ENCODE measurements at places on chromosomes 7 and 10. TPM values are rescaled to one million over a fixed set of nuclear protein-coding genes. Genes with fewer than 3 reads are reported as not detected.

GNA12 gene
- 18.6 TPM for total RNA-seq

NRG3 gene
- total RNA-seq = not detected

PON3 gene
- total RNA-seq = not detected

FKBP14 gene
- total RNA-seq = 6.4 TPM

GPR158 gene
- not detected for total RNA-seq

CLDN3 gene
- not detected for total RNA-seq

PLEKHS1 gene
- not detected for total RNA-seq

GRCh38 chr10:128865436-128866195 is 601.4 kb upstream of the MGMT start:
- no peaks in the 10 kb centered on the region for H3K36me3 ChIP-seq
- H3K4me1 ChIP-seq = no peaks in the 10 kb centered on the region
- no peak overlapping the region for H3K4me3 ChIP-seq
- DNase-seq = no peak
- H3K27ac ChIP-seq = no peak overlapping the region

GRCh38 chr7:119256446-119257131 is 1016.4 kb upstream of the KCND2 start:
- no peaks in the 10 kb centered on the region for H3K36me3 ChIP-seq
- H3K4me1 ChIP-seq = no peaks in the 10 kb centered on the region
- H3K4me3 ChIP-seq = no peak overlapping the region
- DNase-seq = no peak
- no peaks in the 10 kb centered on the region for H3K27me3 ChIP-seq

DNA sequence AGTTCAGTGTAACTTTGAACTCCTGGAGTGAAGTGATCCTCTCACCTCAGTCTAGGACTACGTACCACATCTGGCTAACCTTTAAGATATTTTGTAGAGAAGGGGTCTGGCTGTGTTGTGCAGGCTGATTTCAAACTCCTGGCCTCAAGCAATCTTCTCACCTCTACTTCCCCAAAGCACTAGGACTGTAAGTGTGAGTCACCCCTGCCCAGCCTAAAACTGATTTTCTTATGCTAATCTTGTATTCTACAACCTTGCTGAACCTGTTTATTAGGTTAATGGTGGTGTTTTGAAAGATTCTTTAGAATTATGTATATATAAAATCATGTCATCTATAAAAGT is 58.0 kb downstream of the LCOR start:
- DNase-seq = no peak
- peaks cover 51% of the 10 kb centered on the region for H3K36me3 ChIP-seq
- H3K27me3 ChIP-seq = no peaks in the 10 kb centered on the region
- H3K4me1 ChIP-seq = peaks cover 23% of the 10 kb centered on the region
- H3K27ac ChIP-seq = no peak overlapping the region

- no peak for DNase-seq
- H3K36me3 ChIP-seq = no peaks in the 10 kb centered on the region
- peaks cover 10% of the 10 kb centered on the region for H3K4me1 ChIP-seq
- no peaks in the 10 kb centered on the region for H3K27me3 ChIP-seq
- no peak overlapping the region for H3K4me3 ChIP-seq
- H3K27ac ChIP-seq = no peak overlapping the region
Measured at GRCh38 chr7:117114272-117114671, 161.0 kb downstream of the ST7 start.

GRCh38 chr7:96901822-96902445 is 103.4 kb upstream of the DLX6 start:
- DNase-seq = no peak
- H3K4me1 ChIP-seq = no peaks in the 10 kb centered on the region
- no peak overlapping the region for H3K4me3 ChIP-seq
- H3K36me3 ChIP-seq = no peaks in the 10 kb centered on the region
- peaks cover 6% of the 10 kb centered on the region for H3K27me3 ChIP-seq

DNA sequence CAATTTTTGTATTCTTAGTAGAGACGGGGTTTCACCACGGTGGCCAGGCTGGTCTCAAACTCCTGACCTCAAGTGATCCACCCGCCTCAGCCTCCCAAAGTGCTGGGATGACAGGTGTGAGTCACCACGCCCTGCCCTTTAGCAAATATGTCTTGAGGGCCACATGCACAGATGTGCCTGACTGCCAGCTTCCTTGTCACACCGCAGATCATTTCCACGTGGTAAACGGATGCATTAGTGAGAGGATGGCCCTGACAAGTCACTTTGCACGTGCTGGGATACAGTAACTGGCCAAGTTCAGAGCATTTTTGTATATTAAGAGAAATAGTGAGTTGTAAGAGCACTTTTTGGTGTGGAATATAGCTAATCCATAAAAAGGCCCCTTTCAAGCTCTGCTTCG is 44.3 kb upstream of the FAM180A start:
- no peaks in the 10 kb centered on the region for H3K36me3 ChIP-seq
- DNase-seq = no peak
- no peak overlapping the region for H3K4me3 ChIP-seq
- peaks cover 19% of the 10 kb centered on the region for H3K27me3 ChIP-seq
- H3K4me1 ChIP-seq = no peaks in the 10 kb centered on the region

- H3K4me1 ChIP-seq = no peaks in the 10 kb centered on the region
- no peak for DNase-seq
- H3K36me3 ChIP-seq = no peaks in the 10 kb centered on the region
- H3K27me3 ChIP-seq = peaks cover 32% of the 10 kb centered on the region
- H3K4me3 ChIP-seq = no peak overlapping the region
- no peak overlapping the region for H3K27ac ChIP-seq
Measured at GRCh38 chr7:151902311-151902710, 25.4 kb upstream of the PRKAG2 start.

GRCh38 chr7:20403331-20403730 is 72.6 kb downstream of the ITGB8 start:
- H3K27me3 ChIP-seq = no peaks in the 10 kb centered on the region
- H3K4me1 ChIP-seq = no peaks in the 10 kb centered on the region
- no peak for DNase-seq
- H3K27ac ChIP-seq = no peak overlapping the region

DNA sequence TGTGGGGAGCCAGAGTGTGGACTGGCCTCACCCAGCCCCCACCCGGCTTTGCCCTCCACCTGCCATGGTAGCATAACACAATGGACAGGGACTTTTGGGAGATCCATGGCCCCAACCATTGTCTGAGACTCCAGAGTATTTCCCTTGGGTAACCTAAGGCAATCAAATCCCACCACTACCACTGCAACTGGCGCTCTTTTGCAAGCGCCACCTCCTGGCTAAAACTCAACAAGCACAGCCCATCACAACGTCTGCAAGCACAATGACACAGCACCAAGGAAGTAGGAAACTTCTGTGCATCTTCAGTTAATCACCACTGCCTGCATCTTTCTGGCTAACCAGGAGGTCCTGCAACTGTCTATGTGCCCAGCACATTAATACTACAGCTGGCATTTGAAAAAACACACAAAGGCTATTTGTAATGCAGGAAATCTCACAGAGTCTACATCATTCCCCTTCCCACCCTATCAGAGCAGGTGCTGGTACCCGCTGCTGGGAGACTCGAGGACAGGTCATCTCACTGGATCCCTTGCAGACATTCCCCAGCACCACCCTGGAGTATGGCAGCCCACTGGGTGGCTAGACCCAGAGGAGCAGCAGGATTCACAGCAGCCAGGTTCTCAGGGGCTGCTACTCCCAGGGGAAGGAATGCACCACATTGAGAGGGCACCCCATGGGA is 27.7 kb downstream of the ANKRD26 start:
- H3K4me1 ChIP-seq = peaks cover 6% of the 10 kb centered on the region
- peaks cover 62% of the 10 kb centered on the region for H3K36me3 ChIP-seq
- no peak overlapping the region for H3K4me3 ChIP-seq
- H3K27ac ChIP-seq = no peak overlapping the region
- H3K27me3 ChIP-seq = no peaks in the 10 kb centered on the region

DNA sequence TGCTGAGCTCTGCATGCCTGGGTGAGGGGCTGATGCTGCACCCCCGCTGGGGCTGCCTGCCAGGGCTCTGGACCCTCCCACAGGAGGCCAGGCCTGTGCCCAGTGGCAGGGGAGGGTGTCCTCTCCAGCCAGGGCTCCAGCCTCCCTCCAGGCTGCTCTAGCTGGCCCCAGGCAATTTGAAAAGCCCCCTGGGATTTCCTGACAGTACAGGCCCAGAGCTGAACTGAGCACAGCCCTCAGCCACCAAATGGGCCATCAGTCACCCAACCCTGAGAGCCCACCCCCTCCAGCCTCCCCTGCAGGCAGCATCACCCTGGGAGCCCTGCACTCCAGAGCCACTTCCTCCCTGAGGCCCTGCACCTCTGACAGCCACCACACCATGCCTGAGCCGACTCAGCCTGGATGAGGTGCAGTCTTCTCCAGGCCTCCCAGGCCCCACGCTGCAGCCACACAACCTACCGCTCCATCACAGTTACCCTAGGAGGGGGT is 101.8 kb upstream of the RET start:
- H3K27ac ChIP-seq = no peak overlapping the region
- no peak for DNase-seq
- no peaks in the 10 kb centered on the region for H3K27me3 ChIP-seq
- H3K36me3 ChIP-seq = no peaks in the 10 kb centered on the region

DNA sequence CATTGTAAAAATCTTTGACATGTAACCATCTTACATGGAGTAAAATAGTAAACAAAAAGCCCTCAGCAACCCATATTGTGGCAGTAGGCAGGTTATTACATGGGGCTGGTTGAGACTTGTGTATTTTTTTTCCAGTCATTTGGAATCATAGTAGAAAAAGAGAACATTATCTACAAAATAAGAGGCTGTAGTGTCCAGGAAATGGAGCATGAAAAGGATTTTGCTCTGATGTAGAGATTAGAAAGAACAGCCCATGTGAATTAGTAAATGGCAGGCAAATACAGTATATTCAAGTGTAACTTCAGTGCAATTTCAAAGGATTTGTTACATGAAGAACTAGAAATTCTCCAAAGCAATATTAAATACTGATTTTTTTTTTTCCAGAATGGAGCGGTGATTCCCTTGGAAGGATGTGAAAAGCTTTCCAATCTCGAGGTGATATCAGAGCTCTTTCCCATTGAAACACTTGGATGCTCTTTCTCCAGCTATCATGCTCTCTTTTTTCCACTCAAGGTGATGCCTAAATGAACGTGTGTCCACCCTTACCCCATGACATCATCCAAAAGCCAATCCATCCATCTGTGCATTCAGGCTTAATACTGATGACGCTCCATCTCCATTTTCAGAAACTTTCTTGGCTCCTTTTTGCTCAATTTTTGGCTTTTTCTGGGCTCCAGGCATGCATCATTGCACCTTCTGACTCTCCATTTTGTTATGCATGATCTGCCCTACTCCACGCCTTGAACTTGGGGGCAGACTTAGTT is 1034.7 kb downstream of the TYW1 start:
- H3K4me1 ChIP-seq = no peaks in the 10 kb centered on the region
- no peak overlapping the region for H3K27ac ChIP-seq
- H3K36me3 ChIP-seq = no peaks in the 10 kb centered on the region
- no peak overlapping the region for H3K4me3 ChIP-seq
- DNase-seq = no peak

DNA sequence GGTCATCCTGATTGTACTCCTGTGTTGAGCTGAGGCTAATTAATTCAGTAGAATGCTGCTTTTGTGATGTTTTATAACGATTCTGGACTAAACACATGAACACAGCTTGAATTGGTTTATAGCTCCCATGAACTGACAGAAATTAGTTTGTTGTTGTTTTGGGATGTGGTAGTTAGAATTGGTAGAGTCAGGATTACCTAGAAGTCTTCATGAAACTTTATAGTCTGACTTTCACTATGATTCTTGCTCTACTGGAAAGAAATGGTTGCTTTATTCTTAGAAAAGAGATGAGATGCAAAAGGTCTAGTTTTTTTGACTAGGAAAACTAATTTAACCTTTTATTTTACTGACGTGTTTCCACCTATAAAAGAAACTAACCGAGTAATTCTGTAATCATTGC is 23.4 kb upstream of the TRUB1 start:
- H3K4me3 ChIP-seq = peak overlapping the region; percentile 38
- peaks cover 6% of the 10 kb centered on the region for H3K36me3 ChIP-seq
- no peaks in the 10 kb centered on the region for H3K27me3 ChIP-seq
- peaks cover 56% of the 10 kb centered on the region for H3K4me1 ChIP-seq
- DNase-seq = no peak

DNA sequence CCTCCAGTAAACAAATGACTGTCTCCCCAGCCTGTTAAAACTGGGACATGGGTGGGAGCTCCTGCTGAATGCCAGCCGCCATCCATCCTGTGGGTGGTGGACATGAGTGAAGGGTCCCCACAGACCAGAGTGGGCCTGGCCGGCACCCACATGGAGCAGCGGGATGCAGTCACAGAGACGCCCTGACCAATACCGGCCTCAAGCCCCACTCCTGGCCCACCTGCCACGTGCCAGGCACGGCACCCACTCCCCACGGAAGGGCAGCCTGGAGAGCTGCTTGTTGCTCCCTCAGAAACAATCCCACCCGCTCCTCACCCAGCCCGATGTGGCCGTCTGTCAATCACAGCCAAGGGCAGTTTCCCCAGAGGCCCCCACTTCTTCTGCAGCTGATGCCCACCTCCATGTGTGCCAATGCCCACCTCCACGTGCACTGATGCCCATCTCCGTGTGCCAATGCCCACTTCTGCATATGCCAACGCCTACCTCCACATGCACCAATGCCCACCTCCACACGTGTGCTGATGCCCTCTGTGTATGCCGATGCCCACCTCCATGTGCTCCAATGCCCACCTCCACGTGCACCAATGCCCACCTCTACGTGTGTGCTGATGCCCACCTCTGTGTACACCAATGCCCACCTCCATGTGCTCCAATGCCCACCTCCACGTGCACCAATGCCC is 42.8 kb upstream of the DNAAF5 start:
- H3K27me3 ChIP-seq = no peaks in the 10 kb centered on the region
- H3K27ac ChIP-seq = no peak overlapping the region
- DNase-seq = no peak
- peaks cover 59% of the 10 kb centered on the region for H3K36me3 ChIP-seq

GRCh38 chr7:158573310-158573709 is 14.3 kb downstream of the PTPRN2 start:
- peaks cover 19% of the 10 kb centered on the region for H3K27me3 ChIP-seq
- no peaks in the 10 kb centered on the region for H3K36me3 ChIP-seq
- H3K4me1 ChIP-seq = no peaks in the 10 kb centered on the region
- no peak overlapping the region for H3K4me3 ChIP-seq
- DNase-seq = no peak

DNA sequence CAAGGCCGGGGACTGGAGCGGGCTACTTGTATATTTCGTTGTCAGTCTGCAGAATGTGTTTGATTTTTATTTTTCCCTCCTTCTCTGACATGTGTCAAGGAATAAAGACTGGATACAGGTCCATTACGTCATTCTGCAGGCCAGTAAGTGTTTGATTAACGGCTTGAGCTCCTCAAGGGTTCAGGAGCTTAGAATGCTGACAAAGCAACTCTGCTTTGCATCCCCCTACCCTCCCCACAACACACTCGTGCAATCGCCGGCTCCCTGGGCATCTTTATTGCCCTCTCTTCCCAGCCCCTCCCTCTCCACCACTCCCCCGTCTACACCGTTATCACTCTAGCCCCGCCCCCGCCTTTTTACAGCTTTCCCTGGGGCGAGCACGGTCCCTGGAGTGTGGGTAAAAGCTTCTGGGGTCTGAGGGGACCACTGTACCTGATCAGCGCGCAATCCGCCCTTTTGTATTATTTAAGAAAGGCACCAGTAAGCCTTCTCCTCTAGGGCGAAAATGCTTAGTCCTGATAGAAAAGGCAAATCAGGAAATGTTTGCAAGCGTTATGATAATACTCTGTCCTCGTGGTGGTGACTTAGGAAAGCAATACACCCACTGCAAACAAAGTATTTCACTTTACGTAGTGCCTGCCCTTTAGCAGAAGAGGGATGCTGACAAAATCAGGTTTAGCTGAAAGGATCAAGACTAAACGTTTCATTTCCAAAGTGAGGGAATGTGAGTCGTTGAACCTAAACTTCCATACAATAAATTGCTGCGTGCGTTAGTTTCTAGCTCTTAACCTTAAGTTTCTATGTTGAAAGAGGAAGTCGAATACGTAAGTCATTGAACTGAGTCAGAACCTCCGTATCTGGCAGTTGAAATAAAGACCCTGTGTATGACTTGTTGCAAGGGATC is 1.4 kb upstream of the CREB5 start:
- H3K4me3 ChIP-seq = no peak overlapping the region
- no peaks in the 10 kb centered on the region for H3K36me3 ChIP-seq
- peaks cover 12% of the 10 kb centered on the region for H3K4me1 ChIP-seq

All from activated CD8-positive, alpha-beta memory T cell treated with anti-CD3 and anti-CD28 coated beads, Interleukin-2, amount 10 ng/mL, durations not matched to agents 7 days and 5 days (primary cell).